Endothelial cell (in vitro differentiated cells): ENCODE measurements at places on chromosomes 12 and 14.

GRCh38 chr12:15599266-15600037, 189.7 kb downstream of the EPS8 start:
- DNase-seq, result no peak

DNA sequence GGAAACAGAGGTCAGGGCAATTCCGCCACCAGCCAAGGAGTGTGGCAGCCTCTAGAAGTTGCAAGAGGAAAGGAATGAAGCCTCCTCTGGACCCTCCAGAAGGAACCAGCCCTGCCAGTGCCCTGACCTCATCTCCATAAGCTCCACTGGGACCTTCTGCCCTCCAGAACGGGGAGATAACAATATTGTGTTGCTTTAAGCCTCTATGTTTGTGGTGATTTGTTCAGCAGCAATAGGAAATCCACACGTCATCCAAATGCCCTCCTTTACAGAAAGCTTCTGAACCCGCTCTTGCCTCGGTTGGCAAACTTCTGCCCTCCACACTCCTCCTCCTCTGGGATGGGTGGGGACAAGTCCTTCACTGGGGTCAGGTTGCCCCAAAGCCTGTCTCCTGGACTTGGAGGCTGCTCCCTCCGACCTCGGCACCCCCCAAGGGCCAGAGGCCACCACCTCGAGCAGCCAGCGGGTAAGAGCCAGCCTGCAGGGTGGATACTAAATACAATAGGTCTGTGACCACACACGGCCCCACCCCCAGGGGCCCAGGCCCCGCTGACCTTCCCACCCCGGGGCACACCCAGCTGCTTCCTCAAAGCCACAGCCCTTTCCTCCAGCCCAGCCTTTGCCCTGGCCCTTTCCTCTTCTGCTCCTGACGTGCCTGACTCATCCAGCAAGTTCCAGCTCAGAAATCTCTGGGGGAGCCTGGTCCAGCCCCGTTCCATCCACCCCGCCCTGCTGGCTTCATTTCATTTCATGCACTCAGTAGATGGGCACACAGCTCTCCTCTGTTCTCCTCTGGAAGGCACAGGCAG, 58.7 kb upstream of the NCOR2 start:
- peak; percentile 21 for DNase-seq

DNA sequence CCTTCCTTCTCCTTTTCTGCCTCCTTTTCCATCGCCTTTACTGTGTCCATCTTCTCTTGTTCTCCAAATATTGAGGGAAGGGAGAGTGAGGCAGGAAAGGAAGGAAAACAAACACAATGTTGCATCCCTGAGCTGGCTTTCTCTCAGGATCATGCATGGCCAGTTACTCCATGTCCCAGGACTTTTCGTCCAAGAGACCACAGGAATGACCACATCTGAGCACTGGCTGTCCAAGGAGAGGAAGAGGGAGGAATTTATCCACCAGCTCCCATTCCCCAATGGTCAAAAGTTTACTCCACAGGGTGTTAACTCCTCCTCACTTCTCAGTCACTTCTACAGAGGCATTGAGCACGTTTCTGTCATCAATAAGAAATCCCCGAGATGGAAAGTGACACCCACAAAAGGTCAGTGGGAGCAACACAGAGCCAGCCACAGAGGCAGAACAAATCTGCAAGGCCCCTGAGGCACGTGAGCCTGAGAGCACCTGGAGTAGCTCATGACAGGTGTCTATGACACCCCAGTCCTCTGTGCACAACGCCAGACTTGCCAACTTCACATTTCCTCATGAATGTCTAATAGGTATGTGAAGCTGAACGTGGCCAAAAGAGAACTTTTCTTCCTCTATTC, 177.3 kb upstream of the NUDT4 start:
- DNase-seq, result no peak

- DNase-seq, result no peak
Observed at GRCh38 chr12:19886065-19886464, 446.8 kb downstream of the AEBP2 start.

- DNase-seq, result no peak
Observed at GRCh38 chr12:115411121-115411520, 727.1 kb upstream of the TBX3 start.

GRCh38 chr12:46677749-46678148, 148.0 kb downstream of the SLC38A4 start:
- DNase-seq, result no peak

- no peak for DNase-seq
Observed at GRCh38 chr14:27995691-27996090, 770.9 kb upstream of the FOXG1 start.

DNA sequence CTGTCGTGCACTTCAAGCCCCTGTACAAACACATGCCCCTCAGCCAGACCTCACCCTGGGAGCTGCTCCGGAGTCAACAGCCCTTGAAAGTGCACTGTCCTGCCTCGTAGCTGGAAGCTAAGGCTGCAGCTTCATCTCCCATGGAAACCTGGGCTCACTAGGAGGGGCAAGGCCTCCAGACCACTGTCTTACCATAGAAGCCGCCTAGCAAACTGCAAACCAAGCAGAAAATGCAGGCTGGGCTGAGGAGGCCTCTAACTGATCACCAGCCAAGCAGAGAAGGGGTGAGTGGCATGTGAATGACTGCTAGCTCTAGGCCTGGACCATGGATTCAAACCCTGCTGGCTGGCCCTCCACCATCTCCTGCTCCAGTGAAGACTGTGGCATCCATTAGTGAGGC, 340.2 kb downstream of the CACNA1C start:
- no peak for DNase-seq

GRCh38 chr12:100345020-100345767, 11.7 kb upstream of the SLC17A8 start:
- no peak for DNase-seq

DNA sequence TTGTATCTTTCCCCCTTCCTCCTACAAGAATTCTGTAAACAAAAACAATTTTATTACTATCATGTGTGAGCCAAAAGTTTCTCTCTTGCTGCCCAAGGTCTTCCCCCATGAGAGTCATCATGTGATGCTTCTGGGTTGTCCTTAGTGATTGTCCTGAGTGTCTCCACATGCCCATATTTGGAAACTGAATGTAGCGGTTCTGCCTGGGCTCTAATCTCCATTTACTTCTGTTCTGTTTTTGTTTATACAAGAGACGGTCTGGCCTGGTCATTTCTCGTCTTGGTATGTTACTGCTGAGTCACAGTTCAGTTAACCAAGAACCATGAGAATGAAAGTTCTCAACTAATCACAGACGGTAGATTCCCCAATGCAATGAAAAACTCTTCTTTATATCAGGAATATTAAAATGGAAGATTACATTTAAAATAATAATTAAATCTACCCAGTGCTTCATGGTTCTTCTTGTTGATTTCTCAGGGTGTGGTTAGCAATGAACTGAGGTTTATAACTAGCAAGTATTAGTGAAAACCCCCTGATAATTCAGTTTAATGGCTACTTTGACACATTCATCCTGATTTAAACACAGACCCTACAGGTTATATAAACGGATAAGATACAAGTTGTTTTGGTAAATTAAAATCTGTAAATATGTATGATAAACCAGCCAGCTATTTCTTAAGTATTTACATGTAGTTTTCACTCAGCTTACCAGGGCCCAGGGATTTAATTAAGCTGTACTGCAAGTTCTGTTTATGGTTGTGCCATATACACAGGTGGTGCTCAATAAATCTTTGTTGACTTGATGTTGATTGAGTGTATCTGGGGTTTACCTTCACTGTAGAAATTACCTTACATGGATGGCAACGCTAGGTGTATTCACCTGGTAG, 81.1 kb downstream of the PELI2 start:
- DNase-seq, result no peak

- no peak for DNase-seq
Observed at GRCh38 chr12:124242529-124243065, 52.3 kb upstream of the RFLNA start.

- no peak for DNase-seq
Observed at GRCh38 chr12:71661977-71662530, 1.6 kb downstream of the ZFC3H1 start.

- DNase-seq, result no peak
Observed at GRCh38 chr12:91072931-91073330, 15.1 kb upstream of the KERA start.

GRCh38 chr12:114588061-114588460, 95.9 kb downstream of the TBX3 start:
- no peak for DNase-seq

- DNase-seq, result no peak
Observed at GRCh38 chr12:9252256-9252655, 44.1 kb upstream of the PZP start.

- DNase-seq, result no peak
Observed at GRCh38 chr12:15122344-15122743, 98.9 kb downstream of the RERG start.

- no peak for DNase-seq
Observed at GRCh38 chr14:105091054-105091516, 25.9 kb upstream of the GPR132 start.

DNA sequence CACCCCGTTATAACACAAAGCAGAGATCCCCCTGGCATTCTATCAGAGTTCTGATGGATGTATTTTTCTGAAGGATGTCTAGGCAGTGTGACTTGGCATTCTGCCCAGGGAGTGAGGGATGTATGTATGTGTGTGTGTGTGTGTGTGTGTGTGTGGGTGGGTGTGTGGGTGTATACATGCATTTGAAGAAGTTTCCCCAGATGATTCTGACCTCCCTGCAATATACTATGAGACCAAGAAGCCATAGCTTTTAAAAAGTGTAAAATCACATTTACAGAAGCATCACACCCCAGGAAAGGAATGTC, 59.7 kb upstream of the NAP1L1 start:
- no peak for DNase-seq

DNA sequence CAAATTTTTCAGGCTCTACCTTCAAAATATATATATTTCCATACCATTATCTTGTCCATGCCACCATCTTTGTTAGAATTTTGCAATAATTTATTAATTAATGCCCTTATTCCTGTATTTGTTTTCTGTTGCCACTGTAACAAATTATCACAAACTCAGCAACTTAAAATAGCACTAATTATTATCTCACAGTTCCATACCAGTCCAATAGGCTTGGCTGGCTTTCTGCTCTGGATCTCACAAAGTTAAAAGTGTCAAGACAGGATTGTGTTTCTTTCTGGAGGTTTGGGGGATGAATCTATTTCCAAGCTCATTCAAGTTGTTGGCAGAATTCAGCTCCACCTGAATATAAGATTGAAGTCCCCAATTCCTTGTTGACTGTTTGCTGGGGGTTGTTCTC, 58.6 kb upstream of the SLC38A4 start:
- no peak for DNase-seq

GRCh38 chr14:65062096-65063075, 39.9 kb downstream of the MAX start:
- no peak for DNase-seq

- DNase-seq, result no peak
Observed at GRCh38 chr12:67991158-67991557, 1.9 kb downstream of the IFNG-AS1 start.

DNA sequence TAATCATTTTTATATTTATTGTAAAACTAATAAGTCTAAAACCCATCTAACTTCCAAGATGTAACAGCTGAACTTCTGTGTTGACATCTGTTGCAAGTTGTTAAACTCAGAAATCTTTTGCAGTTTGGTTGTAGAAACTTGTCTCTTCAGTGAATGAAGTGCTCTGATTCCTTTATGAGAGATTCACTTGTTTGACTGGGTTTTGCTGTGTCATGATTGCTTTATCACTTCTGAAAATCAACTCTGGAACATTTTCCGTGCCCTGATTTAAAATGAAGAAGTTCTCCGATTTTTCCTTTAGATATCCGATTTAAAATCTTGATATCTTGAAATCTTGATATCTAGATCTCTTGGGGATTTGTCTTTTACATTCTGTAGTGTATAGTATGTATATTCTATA, 65.1 kb downstream of the DIP2B start:
- DNase-seq, result no peak

DNA sequence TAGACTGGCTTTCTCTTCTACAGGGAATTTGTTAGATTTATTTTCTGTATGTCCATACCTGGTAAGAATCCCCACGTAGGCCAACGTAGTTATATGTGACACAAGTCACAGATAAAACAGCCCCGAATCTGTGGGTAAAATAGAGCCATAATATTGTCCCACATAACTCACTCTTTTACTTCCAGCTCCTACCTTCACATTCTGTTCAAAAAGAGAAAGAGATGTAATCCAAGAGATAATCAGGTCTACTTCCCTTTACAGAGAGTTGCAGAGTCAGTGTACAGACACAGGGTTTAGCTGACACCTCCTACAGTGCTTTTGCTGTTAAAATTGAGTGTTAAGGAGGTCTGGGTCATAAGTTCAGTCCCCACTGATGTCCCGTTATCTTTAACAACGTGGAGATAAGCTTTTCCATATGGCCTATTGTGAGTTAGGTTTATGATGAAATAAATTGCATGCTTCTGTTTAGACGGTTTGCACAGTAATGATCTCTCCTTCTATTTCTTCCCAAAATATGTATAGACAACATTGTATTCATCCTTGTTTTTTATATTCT, 446.5 kb downstream of the ADAMTS20 start:
- no peak for DNase-seq

DNA sequence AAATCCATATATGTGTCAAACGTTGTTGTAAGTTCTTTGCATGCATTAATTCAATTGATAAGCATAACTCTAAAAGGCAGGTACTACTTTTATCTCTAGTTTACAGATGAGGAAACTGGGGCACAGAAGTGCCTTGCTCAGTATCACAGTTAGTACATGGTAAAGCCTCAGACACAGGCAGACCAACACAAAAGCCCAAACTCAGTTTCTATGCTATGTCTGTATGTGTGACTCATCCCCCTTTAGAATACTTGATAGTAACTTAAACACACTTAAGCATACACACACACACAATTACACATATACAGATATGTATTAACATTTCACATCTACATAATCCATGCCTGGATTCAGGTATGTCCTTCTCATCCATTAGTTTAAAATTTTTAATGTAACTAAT, 88.0 kb downstream of the EPS8 start:
- DNase-seq, result no peak

DNA sequence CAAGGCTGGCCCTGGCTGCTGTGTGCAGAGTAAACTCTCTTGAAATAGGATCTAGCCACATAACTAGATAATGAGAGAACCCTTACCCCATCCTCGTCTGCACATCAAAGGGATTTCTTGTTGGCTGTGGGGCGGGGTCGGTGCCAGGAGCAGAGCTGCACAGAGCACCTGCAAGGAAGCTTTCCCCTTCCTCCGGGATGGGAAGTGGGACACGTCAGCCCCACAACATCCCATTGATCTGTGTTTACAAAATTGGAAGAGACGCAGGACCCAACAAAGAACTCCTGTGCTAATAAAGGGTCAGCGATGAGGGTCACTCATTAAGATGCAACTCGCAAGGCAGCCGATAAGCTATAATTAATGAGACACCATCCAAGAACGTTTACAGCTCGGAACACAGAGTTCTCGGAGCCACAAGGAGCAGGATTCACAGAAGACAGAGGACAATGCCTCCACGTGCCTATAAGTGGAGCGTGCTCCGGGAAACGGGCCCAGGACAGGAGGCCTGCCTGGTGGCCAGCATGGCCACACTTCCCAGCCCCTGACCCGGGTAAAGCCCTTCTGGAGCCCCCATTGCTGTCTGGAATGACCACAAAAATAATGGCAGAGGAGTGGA, 171.5 kb downstream of the SLC15A4 start:
- DNase-seq, result no peak

GRCh38 chr12:26789731-26790644, 43.0 kb downstream of the ITPR2 start:
- no peak for DNase-seq

- DNase-seq, result no peak
Observed at GRCh38 chr14:60621386-60621785, 27.9 kb downstream of the SIX1 start.

GRCh38 chr12:102681309-102681708, 200.9 kb upstream of the IGF1 start:
- DNase-seq, result no peak
